ENCODE measurements at places on chromosomes 4 and X.

GRCh38 chr4:14583752-14584151 lies 418.5 kb upstream of the CPEB2 start:
- DNase-seq: no peak

GRCh38 chr4:185559915-185560281 lies 24.6 kb upstream of the PDLIM3 start:
- DNase-seq: no peak

GRCh38 chr4:153520801-153521329 lies 54.7 kb downstream of the TMEM131L start:
- DNase-seq: no peak

DNA sequence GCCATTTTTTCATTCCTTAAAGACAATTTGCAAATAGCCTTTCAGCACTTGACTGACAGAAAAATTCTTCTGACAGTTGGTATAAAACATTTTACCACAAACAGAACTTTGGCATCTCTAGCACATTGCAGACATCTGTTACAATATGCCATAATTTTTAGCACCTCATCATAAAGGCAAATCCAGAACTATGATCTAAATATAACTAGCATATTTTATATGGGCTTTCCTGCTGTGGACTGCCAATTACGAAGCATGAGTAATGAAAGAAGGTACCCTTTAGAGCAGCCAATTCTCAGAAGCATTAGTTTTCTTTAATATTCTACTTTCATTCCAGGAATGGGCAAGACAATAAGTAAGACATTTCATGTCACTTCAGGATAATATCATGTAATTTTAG lies 647.4 kb upstream of the GALNT7 start:
- DNase-seq: no peak

Data from CD4-positive, alpha-beta T cell (primary cell).